NCI-H460 (cell line): ENCODE measurements at places on chromosomes 12 and 14. TPM values are rescaled to one million over a fixed set of nuclear protein-coding genes. Genes with fewer than 3 reads are reported as not detected.

The CELA1 gene
- total RNA-seq: not detected in 2 replicates

DNA sequence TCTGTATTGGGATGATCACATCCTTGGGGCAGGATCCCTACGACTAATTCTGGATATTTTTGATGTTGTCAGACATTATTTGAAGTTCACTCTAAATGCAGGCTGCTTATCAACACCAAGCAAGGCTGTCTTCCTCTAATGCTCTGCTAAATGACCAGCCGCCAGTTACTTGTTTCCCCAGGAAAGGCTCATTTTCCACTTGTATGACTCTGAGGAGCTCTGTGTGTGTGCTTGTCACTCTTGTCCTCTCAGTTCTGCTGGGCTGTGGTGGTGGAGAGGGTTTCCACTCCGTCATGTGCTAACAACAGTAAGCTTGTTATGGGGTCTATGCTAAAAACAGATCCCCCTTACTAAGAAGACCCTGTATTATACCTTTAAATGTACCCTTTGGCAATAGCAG lies 42.1 kb downstream of the ATL1 start:
- DNase-seq: no peak

- no peak for DNase-seq
These were observed 215.0 kb downstream of the SNAPC1 start for GRCh38 chr14:61977217-61977616.

DNA sequence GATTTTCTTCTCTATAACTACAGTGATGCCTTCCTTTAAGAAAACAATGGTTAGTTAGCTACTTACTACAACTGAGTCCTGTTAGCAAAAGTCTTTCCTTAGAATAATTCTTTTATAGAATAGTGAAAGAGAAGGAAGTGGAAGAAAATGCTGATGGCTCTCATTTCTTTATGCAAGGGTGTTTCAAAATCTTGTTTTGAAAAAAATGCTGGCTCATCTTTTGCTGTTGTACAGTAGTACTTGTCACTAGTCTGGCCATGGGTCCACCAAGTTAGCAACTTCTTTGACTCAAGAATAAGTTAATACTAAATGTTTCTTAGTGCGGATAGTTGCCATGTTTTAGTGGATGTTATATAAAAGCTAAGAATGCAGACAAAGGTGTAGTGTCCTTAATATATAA lies 225.4 kb downstream of the PTPRO start:
- DNase-seq: no peak

The RDH12 gene
- total RNA-seq: not detected in 2 replicates

GRCh38 chr12:62758216-62758615 lies 176.7 kb downstream of the PPM1H start:
- no peak for DNase-seq

DNA sequence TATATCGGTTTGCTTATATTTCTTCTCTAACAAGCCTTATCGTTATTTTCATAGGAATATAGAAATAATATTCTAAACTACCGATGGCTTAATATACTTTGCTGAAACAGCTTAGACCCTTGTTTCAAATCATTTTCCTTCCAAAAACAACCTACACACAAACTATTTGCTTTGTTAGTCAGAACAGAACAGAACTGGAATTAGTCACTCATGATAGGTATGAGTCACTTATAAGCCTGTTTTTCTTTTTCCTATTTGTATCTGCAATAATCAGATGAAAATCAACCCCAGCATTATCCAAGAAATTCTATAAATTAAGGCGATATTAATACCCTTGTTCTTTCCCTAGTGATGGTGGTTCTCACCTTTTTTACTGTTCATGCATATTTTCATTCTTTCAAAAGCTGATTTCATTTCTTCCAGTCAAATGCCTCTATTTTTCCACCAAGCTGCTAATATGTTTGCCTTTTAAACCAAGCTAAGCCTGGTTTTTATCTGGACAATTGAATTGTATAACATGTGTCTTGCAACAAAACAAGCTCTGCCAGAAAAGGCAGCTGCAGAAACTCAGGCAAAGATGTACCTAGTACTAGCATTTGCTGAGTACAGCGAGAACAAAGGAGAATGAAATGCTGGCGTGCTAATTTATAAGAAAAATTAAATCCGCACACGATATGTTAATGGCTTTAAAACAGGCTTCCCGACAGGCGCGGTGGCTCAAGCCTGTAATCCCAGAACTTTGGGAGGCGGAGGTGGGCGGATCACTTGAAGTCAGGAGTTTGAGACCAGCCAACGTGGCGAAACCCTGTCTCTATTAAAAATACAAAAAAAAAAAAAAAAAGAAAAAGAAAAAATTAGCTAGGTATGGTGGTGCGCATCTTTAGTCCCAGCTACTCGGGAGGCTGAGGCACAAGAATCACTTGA lies 1418.2 kb downstream of the AACS start:
- DNase-seq: no peak

The EXOC3L4 gene
- 0.72 and 1.8 TPM in 2 replicates for total RNA-seq

GRCh38 chr14:51624955-51625569 lies 26.6 kb upstream of the FRMD6 start:
- no peak for DNase-seq

- DNase-seq: no peak
These were observed 24.9 kb upstream of the CEBPE start for GRCh38 chr14:23143911-23144310.

GRCh38 chr14:21229821-21230220 lies 39.4 kb downstream of the HNRNPC start:
- DNase-seq: no peak

DNA sequence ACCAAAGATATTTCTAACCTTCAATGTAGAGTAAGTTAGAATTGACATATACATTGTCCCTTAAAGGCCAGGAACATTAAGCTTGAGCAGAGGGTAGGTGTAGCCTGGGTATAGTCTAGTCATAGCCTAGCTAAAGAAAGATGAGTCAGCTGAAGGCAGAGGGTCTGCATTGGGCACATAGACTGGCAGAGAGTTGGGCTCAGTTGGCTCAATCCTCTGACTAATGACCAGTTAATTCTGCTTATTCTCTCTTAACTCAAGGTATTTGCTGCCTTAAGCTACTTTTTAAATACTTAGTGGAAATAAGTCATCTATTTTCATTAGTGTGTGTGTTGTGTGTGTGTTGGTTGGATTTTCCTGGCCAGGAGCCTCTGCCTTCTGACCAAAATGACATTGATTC lies 467.1 kb downstream of the RAD51B start:
- DNase-seq: no peak

DNA sequence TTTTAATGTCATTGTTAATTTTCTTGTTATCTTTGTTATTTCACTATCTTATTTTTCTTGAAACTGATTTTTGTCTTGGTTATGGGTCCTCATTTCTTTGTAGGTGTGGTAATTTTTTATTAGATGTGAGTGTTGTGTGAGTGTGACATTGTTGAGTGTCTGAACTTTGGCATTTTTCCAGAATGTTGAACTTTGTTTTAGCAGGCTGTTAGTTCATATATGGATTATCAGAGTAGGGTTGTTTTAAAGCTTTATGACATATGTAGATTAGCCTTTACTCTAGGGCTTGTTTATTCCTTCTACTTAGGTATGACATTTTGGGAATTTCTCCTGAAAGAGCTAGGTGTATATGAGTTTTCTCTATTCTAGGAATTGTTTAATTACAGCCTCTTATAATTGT lies 103.9 kb downstream of the ARID2 start:
- DNase-seq: no peak

GRCh38 chr12:124650912-124651311 lies 83.5 kb upstream of the NCOR2 start:
- DNase-seq: no peak
